ENCODE measurements at places on chromosomes 6 and 20. TPM values are rescaled to one million over a fixed set of nuclear protein-coding genes. Genes with fewer than 3 reads are reported as not detected.

Gene FAM184A
- 4.7 TPM for total RNA-seq

Gene SDC4
- 57.4 TPM for total RNA-seq

Gene OVOL2
- not detected for total RNA-seq

Gene UTRN
- 138 TPM for total RNA-seq

Gene SLPI
- total RNA-seq = 11.0 TPM

Gene PM20D2
- total RNA-seq = 13.2 TPM

Gene CEBPB
- total RNA-seq = 100 TPM

Gene RAET1G
- total RNA-seq = not detected

Gene KIF25
- total RNA-seq = not detected

Gene DEFB125
- total RNA-seq = not detected

Gene GZF1
- 22.3 TPM for total RNA-seq

Gene GDAP1L1
- not detected for total RNA-seq

Gene CPXM1
- total RNA-seq = 15.3 TPM

Gene CALHM6
- total RNA-seq = not detected

Gene SMIM29
- total RNA-seq = 5.2 TPM

Gene TENT5A
- 22.9 TPM for total RNA-seq

Gene CST4
- total RNA-seq = not detected

Gene TRIM40
- total RNA-seq = not detected

Gene CLPSL1
- total RNA-seq = not detected

Gene XKR7
- total RNA-seq = not detected

Gene ESR1
- 103 TPM for total RNA-seq

Gene PROKR2
- total RNA-seq = 0.83 TPM

Gene FAXC
- total RNA-seq = 9.1 TPM

Gene TAF4
- total RNA-seq = 37.6 TPM

Gene ZNF334
- total RNA-seq = 1.3 TPM

Gene EMILIN3
- 4.1 TPM for total RNA-seq

Gene BPI
- total RNA-seq = 11.5 TPM

Gene CGA
- total RNA-seq = not detected

Gene C20orf96
- 8.8 TPM for total RNA-seq

Gene LTB
- total RNA-seq = 1.5 TPM

Gene C2
- 4.7 TPM for total RNA-seq

Gene RAET1L
- total RNA-seq = not detected

Gene SHLD1
- 7.5 TPM for total RNA-seq

Gene APCDD1L
- total RNA-seq = not detected

Gene ADGRF4
- total RNA-seq = not detected

Gene TP53TG5
- not detected for total RNA-seq

Gene AIG1
- 35.9 TPM for total RNA-seq

Gene C20orf202
- 0.83 TPM for total RNA-seq

Gene ARMH2
- total RNA-seq = not detected

Gene SIRPB2
- total RNA-seq = under 0.01 TPM

Gene TMEM200A
- total RNA-seq = 21.2 TPM

Gene LRP11
- total RNA-seq = 22.0 TPM

Gene NT5DC1
- total RNA-seq = 37.8 TPM

Gene CASS4
- total RNA-seq = 6.7 TPM

Gene CST2
- not detected for total RNA-seq

Gene EPHA7
- total RNA-seq = 0.77 TPM

Gene PDE10A
- total RNA-seq = 13.0 TPM

Gene CSNK2A1
- total RNA-seq = 114 TPM

Gene DUSP15
- 8.8 TPM for total RNA-seq

Gene ZNF831
- 3.1 TPM for total RNA-seq
